NCI-H1930 (cell line): ENCODE measurements at places on chromosomes 12 and 14.

DNA sequence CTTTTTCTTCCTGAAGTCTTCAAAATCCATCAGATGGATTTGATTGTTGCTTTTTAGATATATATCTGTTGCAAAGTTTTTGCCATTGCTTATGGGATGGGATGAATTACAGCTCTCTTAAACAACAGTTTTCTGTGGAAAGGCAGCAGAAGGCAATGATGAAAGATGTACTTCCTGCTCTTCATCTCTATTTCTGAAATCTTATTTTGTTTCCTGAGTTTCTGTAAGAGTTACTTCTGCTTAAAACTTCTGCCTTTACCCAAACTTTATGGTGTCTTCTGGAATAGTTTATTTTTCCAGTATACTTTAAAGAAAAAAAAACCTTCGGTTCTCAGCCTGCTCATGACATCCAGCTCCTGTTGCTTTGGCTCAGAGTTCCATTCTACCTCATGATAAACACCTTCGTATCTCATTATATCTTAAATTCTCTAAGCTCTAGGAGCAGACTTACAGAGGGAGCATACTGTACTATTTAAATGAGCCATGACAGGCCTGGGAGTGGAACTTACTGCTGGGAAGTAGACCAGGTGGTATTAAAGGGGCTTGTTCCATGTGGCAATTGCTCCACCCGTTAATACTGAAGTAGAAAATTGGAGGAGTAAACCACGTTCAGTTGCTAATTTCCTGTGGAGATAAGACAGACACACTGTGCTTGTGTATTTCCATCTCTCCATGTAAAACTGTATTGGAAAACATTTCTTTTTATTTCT lies 288.4 kb downstream of the FBXL14 start:
- no peak for DNase-seq

DNA sequence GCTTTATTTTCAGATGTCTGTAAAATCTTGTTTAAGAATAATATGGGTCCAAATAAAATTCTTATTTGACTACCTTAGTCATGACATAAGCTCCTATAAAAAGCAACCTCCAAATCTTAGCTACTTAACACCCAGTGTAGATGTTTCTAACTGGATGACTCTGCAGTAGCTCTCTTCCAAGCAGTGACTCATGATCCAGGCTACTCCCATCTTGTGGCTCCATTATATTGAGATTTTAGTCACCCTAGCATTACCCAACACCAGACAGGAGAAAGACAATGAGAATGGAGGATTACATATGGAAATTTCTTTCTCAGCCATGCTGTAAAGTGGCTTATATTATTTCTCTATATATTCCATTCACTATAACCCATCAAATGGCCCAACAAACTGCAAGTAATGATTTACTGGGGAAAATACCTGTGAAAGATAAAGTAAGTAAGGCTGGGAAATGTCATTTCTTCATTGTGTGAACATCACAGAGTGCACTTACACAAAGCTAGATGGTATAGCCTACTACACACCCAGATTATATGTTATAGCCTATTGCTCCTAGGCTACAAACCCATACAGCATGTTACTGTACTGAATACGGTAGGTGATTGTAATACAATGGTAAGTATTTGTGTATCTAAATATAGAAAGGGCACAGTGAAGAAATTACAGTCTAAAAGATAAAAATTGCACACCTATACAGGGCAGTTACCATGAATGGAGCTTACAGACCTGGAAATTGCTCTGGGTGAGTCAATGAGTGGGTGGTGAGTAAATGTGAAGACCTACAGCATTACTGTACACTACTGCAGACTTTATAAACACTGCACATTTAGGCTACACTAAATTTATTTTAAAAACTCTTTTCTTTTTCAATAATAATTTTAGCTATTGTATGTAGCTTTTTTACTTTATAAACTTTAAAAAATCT lies 163.2 kb downstream of the DYRK2 start:
- no peak for DNase-seq

- DNase-seq: no peak
Measured at GRCh38 chr12:29702972-29703371, 80.8 kb downstream of the TMTC1 start.

DNA sequence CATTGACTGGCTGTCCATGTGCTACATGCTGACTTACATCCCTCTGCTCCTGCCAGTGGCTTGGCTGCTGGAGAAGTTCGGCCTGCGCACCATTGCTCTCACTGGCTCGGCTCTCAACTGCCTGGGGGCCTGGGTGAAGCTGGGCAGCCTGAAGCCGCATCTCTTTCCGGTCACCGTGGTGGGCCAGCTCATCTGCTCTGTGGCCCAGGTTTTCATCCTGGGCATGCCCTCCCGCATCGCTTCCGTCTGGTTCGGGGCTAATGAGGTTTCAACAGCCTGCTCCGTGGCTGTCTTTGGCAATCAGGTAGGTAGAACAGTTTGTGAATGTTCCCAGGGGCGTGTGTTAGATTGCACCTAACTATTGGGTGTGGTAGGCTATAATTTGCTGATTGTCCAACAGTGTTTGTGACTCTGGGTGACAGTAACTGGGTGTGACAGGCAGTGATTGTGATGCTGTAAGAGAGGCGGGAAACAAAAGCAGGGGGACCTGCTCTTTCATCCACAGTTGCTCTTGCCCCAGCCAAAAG lies 981 bp downstream of the FLVCR2 start:
- no peak for DNase-seq

- no peak for DNase-seq
Measured at GRCh38 chr14:85344847-85345570, 184.9 kb upstream of the FLRT2 start.

DNA sequence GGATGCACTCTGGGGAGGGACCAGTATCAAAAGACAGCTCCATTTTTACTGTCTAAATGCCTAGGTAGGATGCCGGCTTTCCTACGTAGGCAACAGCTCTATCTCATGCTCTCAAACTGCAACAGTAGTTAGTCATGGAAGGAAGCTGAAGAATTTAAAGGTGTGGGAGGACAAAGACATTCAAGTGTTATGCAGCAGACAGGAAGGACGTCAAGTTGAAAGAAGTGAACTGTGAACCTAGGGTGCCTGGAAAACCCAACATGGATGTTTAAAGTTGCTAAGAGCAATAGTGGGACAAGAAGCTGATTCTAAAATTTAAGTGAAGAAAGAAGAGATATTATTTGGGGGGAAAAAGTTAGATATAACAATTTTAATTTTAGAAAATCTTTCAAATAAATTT lies 5.9 kb downstream of the SEC23A start:
- DNase-seq: no peak

DNA sequence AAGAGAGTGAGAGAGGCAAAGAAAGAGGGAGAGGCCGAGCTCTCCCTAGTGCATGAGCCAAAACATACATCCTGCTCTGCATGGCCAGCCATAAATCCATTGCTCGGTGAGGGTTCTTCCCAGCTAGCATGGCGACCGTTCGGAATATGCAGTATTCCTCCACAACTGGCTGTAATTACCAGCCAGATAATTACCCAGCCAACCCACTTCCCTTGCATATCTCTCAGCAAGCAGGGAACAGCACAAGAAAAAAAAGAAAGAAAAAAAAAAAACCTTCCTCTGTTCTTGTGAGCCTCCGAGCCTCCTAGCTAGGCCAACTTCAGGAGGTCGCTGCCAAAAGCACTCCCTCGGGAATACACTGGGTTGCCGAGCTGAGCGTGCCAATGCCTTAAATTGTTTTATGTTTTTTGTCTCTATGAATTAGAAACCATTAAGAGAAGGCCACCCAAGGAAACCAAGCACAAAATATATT lies 567.9 kb downstream of the MED13L start:
- DNase-seq: peak; percentile 4

- DNase-seq: no peak
Measured at GRCh38 chr12:31967539-31967938, 8.3 kb downstream of the RESF1 start.

- DNase-seq: no peak
Measured at GRCh38 chr12:90987520-90987919, 17.3 kb downstream of the EPYC start.

GRCh38 chr12:38905480-38906351 lies at the start of gene CPNE8:
Gene CPNE8, minus strand, starts transcription at chr12:38905591. Its CDS starts 57 bp downstream, at chr12:38905534.
- peak; percentile 34 for DNase-seq

GRCh38 chr14:101453225-101453624 lies 108.1 kb upstream of the DIO3 start:
- no peak for DNase-seq

GRCh38 chr12:11545484-11546330 lies 103.8 kb upstream of the ETV6 start:
- DNase-seq: no peak

GRCh38 chr14:93982230-93983007 lies 6.0 kb upstream of the ASB2 start:
- no peak for DNase-seq

- DNase-seq: no peak
Measured at GRCh38 chr14:23827100-23827892, 126.3 kb upstream of the DHRS4 start.

- DNase-seq: no peak
Measured at GRCh38 chr14:51333299-51333698, 93.3 kb downstream of the TMX1 start.

DNA sequence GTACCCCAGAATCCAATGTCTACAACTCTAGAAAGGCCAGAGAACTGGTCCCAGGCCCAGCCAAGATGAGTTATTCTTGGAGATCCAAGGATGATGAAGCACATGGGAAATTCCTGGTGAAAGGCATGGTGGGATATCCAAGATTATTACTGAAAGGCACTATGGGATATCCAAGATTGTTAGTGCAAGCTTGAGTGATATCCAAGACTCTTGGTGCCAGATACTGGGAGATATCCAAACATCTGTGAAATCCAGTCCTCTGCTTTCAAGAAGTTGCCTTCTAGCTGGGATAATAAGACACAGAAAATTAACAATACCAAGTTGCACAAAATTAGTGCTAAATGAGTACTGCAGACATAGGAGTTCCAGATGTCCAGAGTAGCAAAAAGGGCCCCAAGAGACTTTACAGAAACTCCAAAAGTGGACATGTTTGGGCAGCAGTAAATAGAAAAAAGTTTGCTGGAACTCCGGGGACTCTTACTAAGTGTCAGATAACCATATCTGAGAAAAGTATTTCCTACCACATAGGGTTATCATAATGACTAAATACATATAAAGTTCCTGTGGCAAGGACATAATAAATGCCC lies 34.6 kb downstream of the PHLDA1 start:
- DNase-seq: no peak

DNA sequence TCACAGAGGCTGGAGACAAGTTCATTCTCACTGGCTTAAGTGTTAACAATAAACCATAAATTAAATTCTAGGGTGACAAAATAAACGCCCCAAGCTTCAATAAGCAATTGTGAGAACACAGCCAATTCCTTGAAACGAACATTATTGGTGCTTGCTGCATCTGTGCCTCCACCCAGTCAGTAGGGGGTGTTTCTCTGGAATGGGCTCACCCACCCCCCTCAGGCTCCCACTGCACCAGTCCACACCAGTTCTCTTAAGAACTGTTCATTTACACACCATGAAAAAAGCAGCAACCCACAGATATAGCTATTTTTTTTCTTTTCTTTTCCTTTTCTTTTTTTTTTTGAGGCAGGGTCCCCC lies 34.7 kb downstream of the CDC42BPB start:
- DNase-seq: no peak
